ENCODE measurements at places on chromosomes 1 and 21.
A peak's percentile ranks its signal among the peaks of the same experiment; 100 is the strongest.

DNA sequence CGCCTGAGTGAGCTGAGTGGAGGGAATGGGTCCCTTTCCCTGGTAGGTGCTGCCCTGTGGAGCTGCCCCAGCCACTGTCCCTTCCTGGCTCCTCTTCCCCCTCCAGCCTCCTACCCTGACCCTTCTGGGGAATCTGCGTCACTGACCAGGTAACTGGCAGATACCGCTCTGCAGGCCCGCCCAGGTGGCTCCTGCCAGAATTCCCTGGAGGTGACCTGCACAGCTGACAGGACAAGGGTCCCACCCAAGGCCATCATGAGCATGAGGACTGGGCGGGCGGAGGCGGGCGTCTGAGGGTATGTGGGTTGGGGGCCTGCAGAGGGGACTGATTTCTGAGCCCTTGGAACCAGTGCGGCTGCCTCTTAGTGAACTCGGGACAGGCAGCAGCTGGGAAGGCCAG is 32.5 kb downstream of the DHRS3 start:
- no peak for DNase-seq

DNA sequence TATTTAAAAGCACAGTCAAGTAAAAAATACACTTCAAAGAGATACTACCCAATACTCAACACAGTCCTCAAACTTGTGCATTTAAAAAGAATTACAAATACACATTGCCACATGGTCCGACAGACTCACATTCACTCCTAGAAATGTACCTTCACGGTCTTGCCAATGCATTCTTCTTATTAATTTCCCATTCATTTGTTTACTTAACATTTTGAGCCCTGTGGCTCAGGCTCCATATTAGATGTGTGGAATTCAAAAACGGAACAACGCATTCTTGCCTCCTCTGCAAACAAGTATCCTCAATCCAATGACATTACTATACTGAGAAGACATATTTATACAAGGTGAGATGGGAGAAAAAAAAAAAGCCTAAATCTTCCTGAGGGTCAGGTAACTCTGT is 2.5 kb upstream of the DUSP23 start:
- no peak for DNase-seq

DNA sequence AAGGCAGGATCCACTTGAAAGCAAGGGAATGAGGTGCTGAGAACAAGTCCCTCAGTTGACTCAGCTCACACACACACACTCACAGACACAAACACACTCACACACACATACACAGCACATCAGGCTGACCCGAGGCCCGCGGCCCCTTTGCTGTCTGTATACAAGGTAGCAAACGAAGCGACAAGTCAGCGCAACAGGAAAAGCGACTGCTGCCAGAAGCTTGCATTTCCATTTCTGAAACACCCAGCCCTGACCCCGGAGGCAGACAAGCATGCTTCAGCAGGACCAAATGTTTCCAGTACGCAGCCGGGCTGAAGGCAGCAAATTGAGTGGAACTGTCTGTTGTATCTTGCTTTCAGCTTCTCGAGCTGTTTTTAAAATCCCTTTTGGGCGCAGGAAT is 501.6 kb downstream of the NPHP4 start:
- no peak for DNase-seq

DNA sequence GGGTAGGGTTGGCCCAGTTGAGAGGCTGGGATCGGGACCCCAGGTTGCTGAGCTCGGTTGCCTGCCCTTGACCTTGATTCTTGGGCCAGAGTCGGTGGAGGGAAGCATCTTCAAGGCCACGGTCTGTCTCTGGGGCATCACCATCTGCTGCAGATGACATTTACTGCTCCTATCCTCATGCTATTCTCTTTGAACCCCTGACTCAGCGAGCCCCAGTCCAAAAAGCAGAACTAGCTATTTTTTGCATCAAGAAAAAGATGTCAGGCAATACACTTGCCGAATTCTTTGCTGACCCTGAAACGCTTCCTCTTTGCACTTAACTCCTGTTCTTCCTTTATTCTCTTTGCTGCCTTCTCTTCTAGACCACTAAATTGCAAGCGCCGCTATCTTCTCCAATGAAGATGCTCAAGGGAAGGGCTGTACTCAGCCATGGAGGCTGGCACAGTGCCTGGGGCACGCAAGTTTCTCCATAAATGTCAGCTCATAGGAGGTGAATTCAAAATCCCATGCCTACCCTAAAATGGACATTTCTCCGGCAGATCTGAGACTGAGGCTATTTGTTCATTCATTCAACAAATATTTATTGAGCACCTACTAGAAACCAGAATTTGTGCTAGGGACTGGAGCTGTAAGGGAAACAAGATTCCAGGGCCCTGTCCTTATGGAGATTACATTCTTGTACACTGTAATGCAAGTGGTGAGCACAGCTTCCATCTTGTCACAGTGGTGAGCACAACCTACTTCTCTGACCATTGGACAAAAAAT is 20.5 kb upstream of the CAPZB start:
- DNase-seq = no peak

DNA sequence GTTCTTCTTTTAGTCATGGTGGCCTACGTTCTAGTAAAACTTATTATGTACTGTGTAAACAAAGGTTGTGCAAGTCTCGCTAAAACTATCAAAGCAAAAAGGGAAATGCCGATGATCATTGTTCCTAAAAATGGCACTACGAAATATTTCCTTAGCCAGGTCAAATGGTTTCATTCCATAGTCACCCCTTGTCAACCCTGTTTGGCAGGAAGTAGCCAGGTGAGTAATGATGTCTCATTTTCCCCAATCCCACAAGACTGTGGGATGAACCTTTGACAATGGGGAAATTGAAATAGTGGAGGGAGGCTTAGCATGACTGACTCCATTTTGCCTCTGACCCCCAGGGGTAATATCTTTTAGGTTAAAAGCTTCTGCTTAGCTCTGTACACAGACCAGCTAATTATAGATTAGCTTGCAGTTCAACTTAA is 5.6 kb upstream of the REN start:
- DNase-seq = no peak

DNA sequence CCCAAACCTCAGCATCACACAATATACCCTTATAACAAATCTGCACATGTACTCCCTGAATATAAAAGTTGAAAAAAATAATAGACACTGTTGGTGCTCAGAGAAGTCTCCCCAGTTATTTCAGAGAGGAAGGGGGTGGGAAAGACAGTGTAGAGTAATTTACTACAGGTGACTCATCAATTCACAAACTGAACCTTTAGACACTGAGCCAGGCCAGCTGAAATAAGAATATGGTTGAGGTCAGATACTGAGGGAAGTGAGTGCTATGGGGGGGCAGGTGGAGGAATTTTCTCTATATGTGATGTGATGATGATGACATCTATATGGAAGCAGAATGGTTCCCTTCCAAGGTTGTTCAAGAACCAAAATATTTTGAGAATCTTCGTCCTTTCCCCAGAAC is 50.1 kb downstream of the MRPL39 start:
- DNase-seq = no peak

- DNase-seq = no peak
These were observed 1.7 kb upstream of the ELK4 start for GRCh38 chr1:205633421-205633976.

DNA sequence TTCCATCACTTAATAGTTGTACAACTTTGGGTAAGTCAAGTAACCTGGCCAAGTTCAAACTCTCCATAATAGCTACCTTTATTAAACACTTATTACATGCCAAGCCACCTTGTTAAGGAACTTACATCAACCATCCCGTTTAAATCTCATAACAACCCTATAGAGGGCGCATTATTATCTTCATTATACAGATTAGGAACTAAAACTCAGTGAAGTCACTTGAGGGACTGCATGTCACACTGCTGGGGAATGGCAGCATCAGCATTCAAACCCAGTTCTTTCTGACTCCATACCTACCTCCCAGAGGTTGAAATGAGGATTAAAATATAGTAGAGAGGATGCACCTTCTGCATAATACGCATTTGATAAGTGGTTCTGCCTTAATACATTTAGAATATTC is 47.1 kb upstream of the PLA2G2C start:
- no peak for DNase-seq

GRCh38 chr1:230456478-230456877 is 30.3 kb upstream of the PGBD5 start:
- no peak for DNase-seq

- DNase-seq = no peak
These were observed 5.8 kb downstream of the KCNJ10 start for GRCh38 chr1:160064164-160064563.

DNA sequence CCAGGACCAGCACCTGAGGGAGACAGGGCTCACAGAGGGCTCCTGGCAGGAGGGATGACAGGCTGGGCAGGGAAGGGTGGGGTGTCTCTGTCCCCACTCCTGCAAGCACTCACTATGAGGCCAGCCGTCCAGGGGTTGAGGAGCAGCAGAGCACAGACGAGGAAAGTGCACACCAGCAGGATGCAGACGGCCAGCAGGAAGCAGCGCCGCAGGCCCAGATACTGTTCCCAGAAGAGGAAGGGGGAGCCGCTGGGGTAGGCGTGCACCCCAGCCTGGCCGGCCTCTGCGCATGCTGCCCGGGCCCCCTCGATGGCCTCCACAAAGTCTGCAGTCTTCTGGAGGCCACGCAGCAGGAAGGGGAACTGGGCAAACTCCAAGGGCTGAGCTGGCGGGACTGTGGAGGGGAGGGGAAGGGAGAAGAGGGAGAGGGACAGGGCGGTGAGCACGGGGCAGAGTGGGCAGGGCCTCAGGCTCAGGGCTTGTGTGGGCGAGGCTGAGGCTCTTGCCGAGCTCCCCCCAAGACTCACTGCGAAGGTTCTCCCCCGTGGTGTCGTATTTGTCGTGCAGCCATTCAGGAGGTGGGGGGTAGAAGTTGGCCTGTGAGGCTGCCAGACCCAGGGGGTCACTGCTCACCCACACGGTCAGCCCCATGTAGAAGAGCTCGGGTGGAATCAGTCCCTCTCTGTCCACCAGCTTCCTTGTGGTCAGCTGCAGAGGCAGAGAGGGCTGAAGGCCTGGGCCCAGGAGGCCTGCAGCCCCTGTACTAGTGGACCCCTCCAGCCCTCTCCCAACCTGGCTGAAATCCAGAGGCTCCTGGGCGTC is 16.5 kb downstream of the PTCH2 start:
- no peak for DNase-seq

DNA sequence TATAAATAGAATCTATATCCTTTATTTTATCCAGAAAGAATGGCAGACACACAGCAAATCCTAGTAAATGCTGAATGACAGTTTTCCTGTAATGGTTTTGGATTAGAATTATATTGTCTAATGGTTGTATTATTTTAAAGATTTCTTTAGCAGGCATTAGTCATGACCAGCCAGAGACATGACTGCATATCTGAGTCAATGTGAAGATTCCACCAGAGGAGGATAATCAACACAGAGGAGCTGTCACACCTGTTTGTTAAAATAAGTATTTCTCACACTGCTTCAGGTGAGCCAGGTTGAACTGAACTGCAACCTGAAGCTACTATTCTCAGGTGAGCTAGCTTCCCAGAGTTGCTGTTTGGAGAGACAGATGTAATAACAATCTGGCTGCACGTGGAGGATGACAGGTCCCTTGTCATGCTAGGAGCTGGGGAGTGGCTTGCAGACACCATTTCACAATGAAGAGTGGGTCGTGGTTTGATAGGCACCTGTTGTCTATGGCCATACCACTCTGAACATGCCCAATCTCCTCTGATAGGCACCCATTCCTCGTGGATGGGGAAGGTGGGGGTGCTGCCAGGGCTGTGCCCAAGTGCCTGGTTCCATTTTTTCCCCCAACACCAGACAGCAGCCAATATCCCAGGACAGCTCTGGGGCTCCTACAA is 94.3 kb downstream of the KCNJ6 start:
- no peak for DNase-seq

DNA sequence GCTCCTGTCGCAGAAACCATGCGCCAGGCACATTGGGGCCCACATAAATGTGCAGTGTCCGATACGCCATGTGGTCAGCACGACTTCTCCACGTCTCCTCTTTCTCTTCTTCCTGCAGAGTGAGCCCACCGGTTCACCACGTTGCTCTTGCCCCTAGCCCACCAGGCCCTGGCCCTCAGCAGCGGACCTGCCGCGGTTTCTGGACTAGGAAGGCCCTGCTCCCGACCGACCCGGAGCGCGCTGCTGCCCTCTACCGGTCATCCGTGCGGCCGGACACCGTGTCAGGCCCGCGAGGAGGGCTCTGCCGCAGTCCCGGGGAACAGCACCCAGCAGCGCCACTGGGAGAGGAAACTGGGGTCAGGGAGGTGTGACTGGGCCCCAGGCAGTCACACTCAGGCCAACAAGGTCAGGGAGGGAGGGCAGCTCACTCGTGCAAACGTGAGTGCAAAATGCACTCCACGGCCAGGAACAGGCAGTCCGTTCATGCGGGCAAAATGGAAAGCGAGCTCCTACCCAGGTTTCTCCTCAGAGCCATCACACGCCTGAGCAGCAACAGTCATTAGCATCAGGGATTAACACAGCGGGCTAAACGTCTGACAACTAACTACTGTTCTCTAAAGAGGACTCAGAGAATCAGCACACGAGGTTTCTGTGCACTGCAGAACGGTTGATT is 13.7 kb downstream of the TLR5 start:
- DNase-seq = peak; percentile 44

GRCh38 chr1:197388801-197389200 is 120.7 kb downstream of the CRB1 start:
- DNase-seq = no peak

DNA sequence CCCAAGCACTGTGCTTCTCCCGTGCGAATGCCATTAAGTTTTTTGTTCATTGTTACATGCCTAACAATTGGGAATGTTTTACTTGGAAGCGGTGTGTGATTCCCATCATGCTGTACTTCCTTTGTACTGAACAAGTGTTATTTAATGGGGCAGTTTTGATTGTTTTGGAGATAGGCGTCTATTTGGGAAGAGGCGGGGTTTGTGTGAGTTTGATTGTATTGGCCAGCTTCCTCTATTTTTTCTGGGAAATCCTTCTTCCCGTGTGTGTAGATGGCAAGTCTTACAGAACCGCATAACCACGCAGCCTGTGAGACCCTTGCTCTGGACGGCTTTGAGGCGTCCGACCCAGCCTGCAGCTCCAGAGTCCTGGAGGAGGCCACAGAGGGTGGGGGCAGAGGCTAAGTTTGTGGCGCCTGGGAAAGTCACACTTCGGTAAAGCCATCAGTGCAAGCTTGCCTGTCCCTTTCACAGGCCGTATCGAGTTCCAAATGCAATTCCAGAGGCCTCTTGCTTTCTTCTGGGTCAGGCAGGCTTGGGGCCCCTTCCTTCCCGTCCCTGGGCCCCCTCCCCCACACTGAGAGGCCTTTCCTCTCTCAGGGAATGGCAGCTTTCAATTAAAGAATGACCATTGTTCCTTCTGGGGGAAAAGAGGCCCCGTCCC is 210.3 kb downstream of the TOMM20 start:
- no peak for DNase-seq

GRCh38 chr1:218686258-218686657 is 341.1 kb downstream of the TGFB2 start:
- no peak for DNase-seq

DNA sequence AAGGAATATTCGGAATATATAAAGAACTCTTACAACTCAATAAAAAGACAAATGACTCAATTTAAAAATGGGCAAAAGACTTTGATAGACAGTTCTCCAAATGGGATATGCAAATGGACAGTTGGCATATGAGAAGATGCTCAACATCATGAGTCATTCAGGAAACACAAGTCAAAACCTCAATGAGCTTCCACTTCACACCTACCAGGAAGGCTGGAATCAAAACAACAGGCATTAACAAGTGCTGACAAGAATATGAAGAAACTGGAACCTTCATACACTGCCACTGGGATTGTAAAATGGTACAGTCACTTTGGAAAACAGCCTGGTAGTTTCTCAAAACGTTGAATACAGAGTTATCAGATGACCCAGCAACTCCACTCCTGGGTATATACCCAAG is 17.2 kb downstream of the PGBD5 start:
- no peak for DNase-seq
